ENCODE measurements at places on chromosomes 3 and 15.

- no peak for DNase-seq
These were observed 16.0 kb upstream of the MBNL1 start for GRCh38 chr3:152252755-152253154.

GRCh38 chr3:150583028-150583427 lies 20.1 kb upstream of the SELENOT start:
- no peak for DNase-seq

GRCh38 chr3:128489927-128490649 lies 2.9 kb downstream of the GATA2 start:
- DNase-seq = no peak

- no peak for DNase-seq
These were observed 39.5 kb downstream of the EBLN2 start for GRCh38 chr3:73100741-73101559.

GRCh38 chr15:100880139-100880896 lies 687 bp downstream of the ALDH1A3 start:
- no peak for DNase-seq

DNA sequence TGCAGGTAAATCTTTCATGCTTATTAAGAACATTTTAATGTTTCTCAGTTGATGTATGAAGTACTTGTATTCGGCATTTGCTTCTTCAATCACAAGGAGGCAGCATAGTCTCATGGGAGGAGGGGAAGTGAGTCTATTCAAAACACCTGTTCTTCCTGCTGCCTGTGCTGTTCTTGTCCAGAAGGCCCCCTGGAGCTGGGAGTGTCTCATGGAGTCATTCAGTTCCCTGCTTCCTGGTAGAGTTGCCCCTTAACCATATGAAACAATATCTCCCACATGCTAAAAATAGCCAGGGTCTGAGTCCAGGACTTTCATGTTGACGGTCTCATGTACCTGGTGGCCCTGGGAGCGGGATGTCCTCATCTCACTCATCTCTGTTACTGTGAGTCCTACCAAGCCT lies 15.5 kb upstream of the PPP1R2 start:
- DNase-seq = no peak

GRCh38 chr15:82139823-82140268 lies 94.0 kb upstream of the MEX3B start:
- DNase-seq = no peak

GRCh38 chr15:51448622-51449399 lies 107.4 kb downstream of the GLDN start:
- DNase-seq = no peak

GRCh38 chr3:174094669-174095068 lies 697.1 kb downstream of the NLGN1 start:
- no peak for DNase-seq

- DNase-seq = no peak
These were observed 395.4 kb upstream of the ADAMTS9 start for GRCh38 chr3:65083240-65083639.

- DNase-seq = peak; percentile 24
These were observed 82.2 kb upstream of the CTDSPL start for GRCh38 chr3:37779289-37780152.

DNA sequence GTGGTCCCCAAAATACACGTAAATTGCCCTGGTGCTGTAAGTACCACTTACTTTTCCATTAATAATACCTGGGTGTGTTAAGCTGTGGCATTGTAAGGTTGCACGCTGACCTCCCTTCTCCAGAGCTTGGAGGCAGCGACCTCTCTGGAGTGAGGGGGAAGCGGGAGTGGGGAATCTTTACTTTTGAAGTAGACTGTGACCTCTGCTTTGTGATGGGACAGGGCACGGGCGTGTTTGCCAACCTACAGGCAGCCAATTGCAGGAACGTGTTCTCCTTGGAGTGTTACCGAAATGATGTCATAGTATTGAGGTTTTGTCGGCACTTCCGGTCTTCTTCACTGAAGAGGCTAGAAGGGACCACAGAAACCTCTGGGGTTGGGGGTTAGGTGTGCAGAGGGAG lies 227.3 kb upstream of the C2CD4B start:
- no peak for DNase-seq

- DNase-seq = no peak
These were observed 103.1 kb upstream of the CCNL1 start for GRCh38 chr3:157263027-157263426.

GRCh38 chr3:140924097-140924873 lies 17.4 kb upstream of the SLC25A36 start:
- no peak for DNase-seq

DNA sequence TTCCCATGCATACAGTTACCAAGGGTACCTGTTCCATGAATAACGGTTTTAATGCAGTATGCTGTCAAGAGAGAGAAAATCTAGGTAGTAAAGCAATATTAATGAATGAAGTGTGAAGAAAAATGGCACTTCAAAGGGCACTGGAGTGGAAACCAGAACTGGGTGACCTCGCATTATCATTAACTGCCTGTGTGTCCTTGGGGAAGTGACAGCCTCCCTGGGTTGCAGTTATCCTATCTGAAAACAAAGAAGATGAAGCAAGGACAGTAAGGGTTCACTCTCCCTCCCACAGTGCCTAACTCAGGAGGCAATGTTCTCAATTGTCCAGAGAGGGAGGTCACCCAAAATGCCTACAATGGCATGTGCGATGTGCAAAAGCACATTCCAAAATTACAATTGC lies 15.1 kb downstream of the MTHFS start:
- DNase-seq = no peak

DNA sequence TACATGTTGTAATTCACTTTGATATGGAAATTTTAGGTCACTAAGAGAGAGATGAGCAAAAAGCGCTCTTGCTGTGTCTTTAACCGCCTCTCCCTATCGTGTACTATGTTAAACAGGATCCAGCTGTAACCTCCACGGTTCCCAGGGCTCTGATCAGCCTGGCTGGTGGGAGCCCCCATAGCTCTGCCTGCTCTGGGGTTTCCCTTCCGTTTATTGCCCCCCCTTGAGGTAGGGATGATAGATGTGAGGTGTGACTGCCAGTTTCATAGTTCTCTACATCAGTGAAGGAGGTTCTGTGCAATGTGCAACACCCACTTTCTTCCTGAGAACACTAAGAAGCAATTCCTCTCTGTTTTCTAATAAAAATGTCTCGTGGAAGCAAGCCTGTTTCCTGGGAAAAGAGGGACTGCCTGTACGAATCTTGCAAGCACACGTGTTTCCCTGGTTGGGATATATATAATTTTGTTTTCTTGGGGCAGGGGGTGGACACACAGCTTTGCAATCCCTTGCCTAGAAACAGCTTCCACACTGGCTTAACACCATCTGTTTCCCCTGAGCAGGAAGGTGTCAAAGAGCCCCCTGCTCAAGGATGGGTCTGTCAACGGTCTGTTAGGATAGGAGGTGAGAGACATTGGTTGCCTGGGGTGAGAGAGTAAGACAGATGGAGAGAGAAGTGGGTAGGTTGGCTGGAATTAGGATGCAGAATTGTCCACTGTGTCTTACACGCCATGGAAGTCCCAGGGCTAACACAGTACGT lies 23.8 kb downstream of the CORO2B start:
- DNase-seq = no peak

- no peak for DNase-seq
These were observed 67.7 kb downstream of the LDHAL6B start for GRCh38 chr15:59274126-59274970.

GRCh38 chr3:42005401-42005800 lies 43.5 kb upstream of the ULK4 start:
- DNase-seq = no peak

GRCh38 chr3:130688015-130688688 lies 58.5 kb downstream of the PIK3R4 start:
- no peak for DNase-seq

GRCh38 chr3:99817047-99817436 lies 620 bp upstream of the CMSS1 start:
- DNase-seq = no peak
